Stimulated activated CD8-positive, alpha-beta memory T cell treated with anti-CD3 and anti-CD28 coated beads, Interleukin-15, amount 100 ng/mL, for 4 hours (primary cell): ENCODE measurements at places on chromosomes 16 and 17.
A peak's percentile ranks its signal among the peaks of the same experiment; 100 is the strongest.

- DNase-seq: no peak
These were observed 81.5 kb upstream of the MED9 start for GRCh38 chr17:17395246-17395802.

GRCh38 chr16:17416461-17417311, 54.1 kb downstream of the XYLT1 start:
- DNase-seq: peak; percentile 20

- DNase-seq: peak; percentile 63
These were observed 120.9 kb downstream of the MRM1 start for GRCh38 chr17:36722121-36722902.

DNA sequence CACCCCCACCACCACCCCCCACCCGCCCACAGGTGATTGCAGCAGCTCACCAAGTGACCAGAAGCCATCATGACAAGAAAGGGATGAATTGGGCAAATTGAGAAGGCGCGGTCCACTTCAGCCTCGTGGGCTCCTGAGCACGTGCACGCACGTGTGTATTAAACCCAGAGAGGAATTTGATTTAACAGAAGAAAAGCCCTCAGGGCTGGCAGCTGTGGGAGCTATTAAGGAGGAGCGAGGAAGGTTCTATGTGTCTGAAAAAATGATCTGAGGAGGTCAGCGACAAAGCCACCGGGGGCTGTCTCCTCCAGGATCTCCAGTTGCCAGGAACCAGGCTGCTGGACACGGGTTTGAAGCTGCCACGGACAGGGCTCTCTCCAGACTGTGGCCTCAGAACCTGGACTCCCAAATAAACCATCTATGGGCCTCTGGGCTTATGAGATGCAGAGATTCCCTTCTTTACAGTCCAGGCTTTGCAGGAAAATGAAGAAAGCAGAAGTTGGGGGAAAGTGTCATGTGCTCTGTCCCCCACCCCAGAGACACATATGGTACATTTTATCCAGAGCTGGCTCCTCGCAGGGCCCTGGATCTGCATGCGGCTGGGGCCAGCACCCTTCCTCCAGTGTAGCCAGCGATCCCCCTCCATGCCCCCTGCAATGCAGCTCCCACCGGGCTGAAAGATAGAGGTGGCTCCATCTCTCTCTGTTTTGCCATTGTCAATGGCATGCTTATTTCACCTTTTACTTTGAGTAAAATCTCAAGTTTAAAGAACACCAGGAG, 219.7 kb upstream of the RPL38 start:
- no peak for DNase-seq

- no peak for DNase-seq
These were observed 236.7 kb downstream of the RBFOX3 start for GRCh38 chr17:79374087-79374689.
